ENCODE measurements at places on chromosomes 3 and 15.

GRCh38 chr3:120459196-120459595 is 8.4 kb upstream of the FSTL1 start:
- DNase-seq, result no peak

DNA sequence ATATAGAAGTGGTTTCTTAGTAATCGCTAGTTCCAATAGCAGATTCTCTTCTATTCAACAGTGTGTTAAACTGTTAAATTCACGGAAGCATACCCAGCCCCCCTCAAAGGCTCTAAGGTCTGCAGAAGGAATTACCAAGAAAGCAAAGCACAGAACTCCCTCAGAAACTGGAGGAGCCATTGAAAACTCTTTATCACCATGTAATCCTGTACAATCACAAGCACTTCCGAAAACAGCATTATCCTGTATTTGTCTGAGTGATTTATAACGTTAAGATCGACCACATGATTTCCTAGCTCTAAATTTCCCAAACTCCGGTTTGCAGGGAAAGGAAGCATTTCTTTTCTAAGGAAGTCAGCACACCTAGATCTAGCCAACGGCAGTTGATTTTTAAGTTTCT is 20.0 kb downstream of the MYO1E start:
- no peak for DNase-seq

DNA sequence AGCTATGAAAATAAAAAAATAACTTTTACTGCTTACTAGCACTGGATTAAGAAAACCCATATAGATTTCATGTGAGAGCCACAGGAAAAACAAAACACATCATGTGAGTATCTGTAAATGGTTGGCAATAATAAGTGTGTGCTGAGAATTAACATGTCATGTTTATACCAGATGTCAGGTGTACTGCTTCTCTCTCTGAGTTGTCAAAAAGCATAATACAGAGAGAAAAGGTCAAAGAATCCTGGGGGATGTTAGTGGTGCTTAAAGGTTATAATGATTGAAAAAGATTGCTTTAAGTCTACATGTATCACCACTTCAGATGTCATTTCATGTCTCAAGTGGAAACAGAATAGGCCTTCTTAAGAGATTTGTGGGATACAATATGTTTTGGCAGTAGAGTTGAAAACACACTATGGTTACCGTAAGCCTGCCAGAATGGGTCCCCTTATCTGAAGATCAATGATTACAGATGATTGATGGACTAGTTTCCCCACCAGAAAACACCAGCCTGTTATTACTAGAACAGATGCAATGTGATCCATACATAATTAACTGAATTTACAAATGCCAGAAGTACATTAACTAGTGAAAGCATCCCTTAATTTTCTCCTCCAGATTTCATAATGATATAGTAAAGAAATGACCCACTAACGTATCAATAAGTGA is 204.1 kb downstream of the CNTN3 start:
- DNase-seq, result no peak

DNA sequence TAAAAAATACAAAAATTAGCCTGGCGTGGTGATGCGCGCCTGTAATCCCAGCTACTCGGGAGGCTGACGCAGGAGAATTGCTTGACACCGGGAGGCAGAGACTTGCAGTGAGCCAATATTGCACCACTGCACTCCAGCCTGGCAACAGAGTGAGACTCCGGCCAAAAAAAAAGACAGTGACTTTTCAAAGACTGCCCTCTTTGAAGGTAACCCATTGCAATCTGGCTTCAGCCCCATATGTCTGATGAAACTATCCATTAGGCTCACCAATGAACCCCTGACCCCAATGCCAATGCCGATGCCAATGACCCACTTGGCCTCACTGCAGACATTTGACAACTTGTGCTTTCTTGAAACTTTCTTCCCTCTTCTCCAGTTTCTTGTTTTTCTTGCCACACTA is 54.3 kb downstream of the NCEH1 start:
- no peak for DNase-seq

DNA sequence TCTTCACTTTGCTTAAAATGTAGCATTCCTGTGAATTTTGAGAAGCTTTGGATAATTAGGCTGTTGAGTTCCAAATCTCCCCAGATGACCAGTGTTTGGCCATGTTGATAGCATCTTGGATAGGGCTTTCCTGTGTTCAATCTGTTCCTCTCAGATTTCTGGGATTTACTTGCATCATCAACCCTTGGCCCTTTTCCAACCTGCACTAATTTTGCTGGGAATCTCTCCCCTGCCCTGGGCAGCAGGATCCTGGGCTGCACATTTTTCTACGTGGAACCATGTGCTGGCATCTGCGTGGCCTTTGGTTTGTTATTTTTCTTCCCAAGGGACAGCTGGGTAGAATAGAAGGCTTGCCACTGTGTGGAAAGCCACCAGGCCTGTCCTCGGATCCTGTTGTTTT is 75.4 kb upstream of the PLXNA1 start:
- DNase-seq, result no peak

GRCh38 chr3:171778493-171778892 is 31.8 kb downstream of the PLD1 start:
- DNase-seq, result no peak

- DNase-seq, result no peak
Measured at GRCh38 chr3:110139048-110139447, 801.7 kb upstream of the DPPA4 start.

DNA sequence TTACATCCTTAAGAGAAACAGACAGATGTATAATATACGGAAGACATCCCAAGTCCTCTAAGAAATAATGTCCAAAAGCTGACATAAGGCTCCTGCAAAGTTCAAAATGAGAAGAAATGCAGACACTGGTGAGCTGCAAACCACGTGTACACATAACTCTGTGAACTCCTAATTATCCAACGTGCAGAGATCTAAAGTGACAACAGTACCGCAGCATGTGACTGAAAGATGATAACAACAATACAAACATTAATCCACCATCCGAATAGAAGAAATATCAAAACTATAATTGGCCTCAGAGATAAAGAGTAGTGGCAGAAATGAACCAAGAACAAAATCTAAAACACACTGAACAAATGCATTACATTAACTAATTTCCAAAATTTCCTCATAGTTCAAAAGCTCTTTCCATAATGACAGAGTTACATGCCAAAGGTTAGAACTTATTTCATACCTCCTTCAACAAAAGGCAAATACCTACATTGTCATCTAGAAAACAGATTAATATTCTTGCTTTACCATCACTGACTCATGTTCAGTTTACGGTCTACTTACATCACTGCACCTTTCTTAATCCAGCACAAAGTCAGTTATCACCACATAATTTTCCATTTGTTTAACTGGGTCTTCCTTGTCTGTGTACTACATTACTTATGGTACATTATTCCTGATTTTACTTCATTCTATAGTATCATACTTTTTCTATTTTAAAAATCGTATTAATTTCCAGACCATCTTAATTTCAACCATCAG is 2.2 kb downstream of the PDCD10 start:
- no peak for DNase-seq

- DNase-seq, result no peak
Measured at GRCh38 chr3:119795849-119796248, 13.9 kb downstream of the NR1I2 start.

DNA sequence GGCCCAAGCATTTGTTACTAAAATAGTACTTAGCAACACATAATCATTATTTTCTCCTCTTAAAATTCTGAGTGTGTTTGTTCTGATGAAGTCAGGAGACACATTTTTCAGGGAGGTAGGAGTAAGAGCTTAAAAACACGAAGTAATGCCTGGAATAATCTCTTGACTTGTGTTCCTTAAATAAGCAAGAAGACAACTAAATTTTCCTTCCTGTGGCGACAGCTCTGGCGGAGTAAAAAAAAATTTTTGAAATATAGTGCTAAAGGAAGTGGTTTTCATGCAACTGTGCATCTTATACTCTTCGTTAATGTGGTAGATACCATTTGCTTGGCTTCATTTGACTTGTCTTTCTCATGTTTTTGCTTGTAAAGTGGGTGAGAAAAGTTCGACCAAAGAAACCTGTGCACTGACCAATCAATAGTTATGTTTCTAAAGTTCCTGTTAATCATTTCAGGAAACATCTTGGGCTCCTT is 11.1 kb upstream of the MBNL1 start:
- no peak for DNase-seq

GRCh38 chr3:27349832-27350231 is 19.4 kb downstream of the NEK10 start:
- DNase-seq, result no peak

DNA sequence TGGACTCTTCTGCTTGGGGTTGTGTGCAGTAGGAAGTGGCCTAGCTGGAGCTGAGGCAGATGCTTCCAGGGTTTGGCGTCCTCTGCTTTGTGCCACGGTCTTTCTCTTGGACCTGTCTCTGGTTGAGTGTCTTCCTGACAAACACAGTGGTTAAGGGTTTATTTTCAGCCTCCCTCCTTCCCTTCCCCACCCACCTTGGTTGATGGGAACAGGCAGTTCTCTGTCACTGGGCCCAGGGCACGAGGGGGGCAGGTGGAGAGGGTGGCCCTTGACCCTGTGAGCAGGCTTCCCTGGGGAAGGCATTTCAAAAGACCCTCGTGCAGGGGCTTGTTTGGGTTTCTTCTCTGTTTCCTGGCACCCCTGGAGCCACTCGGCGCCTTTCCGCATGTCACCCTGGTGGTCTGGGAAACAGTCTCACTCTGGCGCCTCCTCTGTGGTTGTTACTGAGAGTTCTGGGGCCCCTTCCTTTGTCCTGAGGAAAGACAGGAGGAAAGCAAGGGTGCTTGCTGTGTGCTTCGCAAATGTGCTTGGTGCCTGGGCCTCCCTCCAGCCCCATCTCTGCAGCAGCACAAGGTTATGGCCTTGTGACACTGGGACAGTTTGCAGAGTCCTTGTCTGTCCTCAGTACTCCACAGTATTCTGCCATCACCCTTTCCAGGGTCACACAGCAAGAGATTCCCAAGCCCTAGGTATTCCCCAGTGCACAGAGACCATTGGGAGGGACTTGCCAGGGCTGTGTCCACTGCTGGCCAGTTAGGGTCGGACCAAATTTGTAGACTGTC is 10.3 kb upstream of the STAB1 start:
- no peak for DNase-seq

DNA sequence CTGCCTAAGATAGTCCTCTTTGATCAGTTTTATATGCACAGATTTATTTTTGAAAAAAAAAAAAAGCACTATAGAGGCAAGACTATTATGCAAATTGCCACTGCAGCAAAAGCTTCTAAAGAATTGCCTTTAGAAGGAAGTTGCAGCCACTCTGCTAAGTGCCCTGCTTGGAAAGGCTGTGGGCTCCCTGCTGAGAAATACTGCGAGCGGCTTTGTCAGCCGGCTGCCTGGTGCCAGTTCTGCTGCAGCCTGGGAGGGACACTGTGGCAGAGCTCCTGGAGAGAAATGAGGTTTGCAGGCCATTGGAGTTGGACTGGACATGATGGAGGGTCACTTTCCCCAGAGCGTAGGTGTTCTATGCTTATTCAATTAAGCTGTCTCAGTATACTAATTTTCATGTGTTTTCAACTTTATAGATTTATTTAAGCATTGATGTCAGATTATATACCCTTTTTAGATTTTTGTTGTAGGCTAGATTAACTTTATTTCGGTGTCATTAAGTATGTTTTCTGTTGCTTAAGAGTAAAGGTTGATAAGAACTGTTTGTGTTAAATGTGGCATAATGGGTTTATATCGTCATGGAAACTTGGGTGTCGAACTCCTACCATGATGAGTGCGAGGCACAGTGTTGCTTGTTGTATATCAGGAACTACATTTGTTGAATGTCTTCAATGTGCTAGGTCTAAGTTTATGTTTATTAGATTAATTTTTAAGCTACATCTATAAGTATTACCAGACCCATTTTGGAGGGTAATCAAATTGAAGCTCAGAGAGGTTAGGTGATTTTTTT is 6.6 kb downstream of the MAP2K5 start:
- DNase-seq, result no peak

All from stimulated activated CD4-positive, alpha-beta T cell treated with anti-CD3 and anti-CD28 coated beads, Interleukin-1b, Interleukin-23, amount 100 ng/mL, for 48 hours (primary cell).